ENCODE measurements at places on chromosomes 16 and 17. TPM values are rescaled to one million over a fixed set of nuclear protein-coding genes. Genes with fewer than 3 reads are reported as not detected.

Gene ACE
- total RNA-seq, result 0.72 TPM

Gene CDC42EP4
- 76.0 TPM for total RNA-seq

Gene LRRC46
- 3.6 TPM for total RNA-seq

Gene ABCA9
- not detected for total RNA-seq

Gene OTOP2
- total RNA-seq, result 0.06 TPM

Gene OXLD1
- total RNA-seq, result 59.1 TPM

Gene OR3A3
- total RNA-seq, result not detected

Gene CMTR2
- total RNA-seq, result 13.2 TPM

Gene CHP2
- total RNA-seq, result not detected

Gene C16orf95
- 5.5 TPM for total RNA-seq

Gene MYCBPAP
- 0.94 TPM for total RNA-seq

Gene PRR35
- 0.20 TPM for total RNA-seq

Gene TNP2
- total RNA-seq, result not detected

Gene MRPS23
- 150 TPM for total RNA-seq

Gene GLP2R
- 14.7 TPM for total RNA-seq

Gene HP
- not detected for total RNA-seq

Gene RUNDC3A
- 0.90 TPM for total RNA-seq

Gene GP2
- total RNA-seq, result not detected

Gene TMEM238L
- not detected for total RNA-seq

Gene PRR15L
- total RNA-seq, result 0.19 TPM

Gene AOC3
- total RNA-seq, result 0.97 TPM

Gene CTRB1
- total RNA-seq, result not detected
